Natural killer cell (primary cell): ENCODE measurements at places on chromosomes 16 and 17.

- DNase-seq: peak; percentile 65
Measured at GRCh38 chr16:46830417-46830901, 521 bp downstream of the C16orf87 start.

GRCh38 chr17:28405632-28406472 lies at the start of gene SLC46A1:
TSS of gene SLC46A1 (minus strand) at chr17:28406212. CDS start at chr17:28406114, 98 bp downstream.
- DNase-seq: peak; percentile 39

DNA sequence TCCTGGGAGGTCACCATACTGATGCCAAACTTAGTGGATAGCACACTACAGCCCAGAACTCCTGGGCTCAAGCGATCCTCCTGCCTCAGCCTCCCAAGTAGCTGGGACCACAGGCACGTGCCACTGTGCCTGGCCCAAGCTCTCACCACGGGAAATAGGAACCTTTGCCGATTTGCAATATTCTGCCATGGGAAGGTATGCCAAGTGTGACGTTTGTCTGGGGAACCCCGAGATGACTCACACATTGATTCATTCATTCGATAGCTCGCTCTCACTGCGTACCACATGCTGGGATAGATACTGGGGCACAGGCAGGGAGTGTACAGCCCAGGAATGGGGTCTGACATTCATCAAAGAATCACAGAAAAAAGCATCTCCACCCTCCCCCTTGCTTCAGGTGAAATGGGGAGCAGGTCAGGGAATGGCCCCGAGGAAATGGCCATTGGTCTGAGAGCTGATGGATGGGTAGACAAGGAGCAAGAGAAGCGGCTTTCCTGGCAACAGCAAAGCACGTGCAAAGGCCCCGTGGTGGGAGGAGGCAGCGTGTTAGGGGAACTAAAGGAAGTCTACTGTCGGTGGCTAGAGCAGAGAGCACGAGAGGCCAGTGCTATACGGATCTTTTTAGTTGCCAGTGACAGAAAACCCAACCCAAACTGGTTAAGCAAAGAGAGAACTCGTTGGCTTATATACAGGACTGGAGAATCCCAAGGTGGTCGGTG lies 44.1 kb downstream of the DNAH17 start:
- DNase-seq: no peak

GRCh38 chr17:63001689-63002394 lies 35.8 kb downstream of the TANC2 start:
- DNase-seq: no peak

GRCh38 chr17:72387487-72387886 lies 266.7 kb downstream of the SOX9 start:
- DNase-seq: no peak

DNA sequence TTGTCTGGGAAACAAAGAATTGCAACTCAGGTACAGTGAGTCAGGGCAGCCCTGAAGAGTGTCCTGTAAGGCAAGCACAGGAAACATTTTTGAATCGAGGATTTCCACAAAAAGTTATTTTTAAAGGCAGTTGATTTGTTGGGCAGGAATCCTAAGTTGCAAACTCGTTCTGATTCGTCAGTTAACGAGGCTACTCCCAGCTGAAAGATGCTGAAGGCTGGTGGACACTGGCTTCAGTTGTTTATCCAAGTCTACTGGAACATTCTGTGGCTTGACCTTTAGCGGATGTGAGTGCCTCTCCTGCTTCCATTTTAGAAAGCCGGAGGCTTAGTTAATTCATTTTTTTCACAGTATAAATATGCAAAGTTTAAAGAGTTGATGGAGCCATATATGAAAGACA lies 84.2 kb downstream of the KCNJ12 start:
- no peak for DNase-seq

- no peak for DNase-seq
Measured at GRCh38 chr16:9874219-9874618, 308.0 kb downstream of the GRIN2A start.

DNA sequence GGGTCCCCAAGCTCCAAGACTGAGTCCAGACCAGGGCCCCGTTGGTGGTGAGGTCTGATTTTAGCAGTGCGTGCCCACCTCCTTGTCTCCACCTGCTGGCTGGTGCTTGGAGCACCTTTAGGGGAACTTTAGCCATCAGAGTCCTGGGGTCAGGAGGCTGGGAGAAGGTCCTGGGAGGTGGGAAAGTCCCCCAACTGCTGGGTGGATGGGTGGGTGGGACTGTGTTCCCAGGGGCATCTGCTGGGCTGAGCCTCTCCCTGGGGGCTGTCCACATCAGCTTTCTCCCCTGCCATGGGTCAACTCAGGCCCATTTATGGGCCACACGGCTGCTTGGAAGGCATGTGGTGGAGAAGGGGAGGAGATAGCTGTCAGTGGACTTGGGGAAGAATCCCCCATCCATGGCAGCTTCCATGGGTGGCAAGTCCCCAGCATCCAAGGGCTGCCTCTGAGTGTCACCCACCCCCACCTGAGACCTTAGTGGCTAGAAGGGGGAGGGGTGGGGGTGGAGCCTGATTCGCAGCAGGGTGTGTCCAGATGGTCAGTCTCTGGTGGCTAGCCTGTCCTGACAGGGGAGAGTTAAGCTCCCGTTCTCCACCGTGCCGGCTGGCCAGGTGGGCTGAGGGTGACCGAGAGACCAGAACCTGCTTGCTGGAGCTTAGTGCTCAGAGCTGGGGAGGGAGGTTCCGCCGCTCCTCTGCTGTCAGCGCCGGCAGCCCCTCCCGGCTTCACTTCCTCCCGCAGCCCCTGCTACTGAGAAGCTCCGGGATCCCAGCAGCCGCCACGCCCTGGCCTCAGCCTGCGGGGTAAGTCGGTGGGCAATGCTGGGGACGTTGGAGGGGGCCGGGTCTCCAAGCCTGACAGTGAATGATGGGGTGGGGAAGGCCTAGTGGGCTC lies at the start of gene TRPV2:
TSS of gene TRPV2 (plus strand) at position 541 of the 894 bp plus-strand sequence. CDS start 2,098 bp downstream, outside the sequence.
- DNase-seq: peak; percentile 44

DNA sequence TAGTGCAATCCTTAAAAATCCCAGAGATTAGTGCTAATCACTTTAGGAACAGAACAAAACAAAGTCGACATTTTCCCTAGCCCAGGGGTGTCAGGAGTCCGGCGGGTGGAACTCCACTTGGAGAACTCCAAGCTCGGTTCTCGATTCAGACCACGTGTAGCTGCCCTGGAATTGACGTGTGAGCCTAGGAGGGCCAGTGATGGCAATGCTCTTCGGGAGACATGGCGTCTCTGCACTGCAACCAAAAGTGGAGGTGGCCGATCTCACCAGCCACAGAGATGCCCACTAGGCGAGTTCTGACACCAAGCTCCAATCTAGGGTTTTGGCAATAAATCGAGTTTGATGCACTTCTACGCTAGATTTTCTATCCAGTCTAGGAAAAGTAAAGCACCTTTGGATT lies 17.6 kb downstream of the MAP1LC3B start:
- DNase-seq: no peak

DNA sequence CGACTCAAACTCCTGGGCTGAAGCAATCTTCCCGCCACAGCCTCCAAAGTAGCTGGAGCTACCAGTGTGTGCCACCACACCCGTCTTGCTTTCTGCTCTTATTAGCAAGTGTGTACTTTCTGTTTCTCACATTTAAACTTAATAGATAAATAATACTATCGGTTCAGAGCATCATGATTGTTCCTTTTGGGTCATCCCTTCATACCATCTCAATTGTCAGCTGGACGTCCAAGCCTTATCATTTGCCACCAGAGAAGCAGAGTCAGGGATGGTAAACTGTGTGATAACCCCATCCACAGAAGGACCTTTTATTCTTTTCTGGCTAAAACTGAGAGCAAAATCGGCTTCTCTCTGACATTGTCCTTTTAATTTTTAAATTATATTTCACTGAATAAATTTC lies 279.8 kb upstream of the GOT2 start:
- no peak for DNase-seq

- no peak for DNase-seq
Measured at GRCh38 chr16:48971571-48972077, 310.0 kb downstream of the CBLN1 start.

DNA sequence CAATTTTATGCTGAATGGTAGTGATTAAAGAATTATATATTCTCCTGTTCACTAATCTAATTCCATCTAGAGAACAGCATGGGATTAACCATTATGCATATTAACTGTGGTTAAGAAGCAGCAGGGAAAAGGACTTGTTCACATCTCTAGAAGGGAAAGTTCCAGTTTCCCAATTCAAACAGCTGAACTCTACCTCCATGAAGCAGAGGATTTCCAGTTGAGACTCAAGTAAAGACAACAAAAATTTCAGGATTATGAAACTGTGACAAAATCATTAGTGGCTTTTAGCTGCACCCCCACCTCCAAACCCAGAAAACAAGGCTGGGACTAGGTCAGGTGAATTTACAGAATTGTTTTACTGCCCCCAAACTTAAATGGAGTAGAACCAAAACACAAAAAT lies 73.6 kb downstream of the USP32 start:
- no peak for DNase-seq

GRCh38 chr17:68482576-68483041 lies 25.3 kb upstream of the WIPI1 start:
- no peak for DNase-seq

GRCh38 chr17:43416998-43417890 lies 18.5 kb downstream of the ARL4D start:
- DNase-seq: no peak

- no peak for DNase-seq
Measured at GRCh38 chr16:56629531-56629930, 2.9 kb upstream of the MT1M start.

GRCh38 chr17:39659279-39660010 lies 5.7 kb upstream of the TCAP start:
- DNase-seq: no peak

DNA sequence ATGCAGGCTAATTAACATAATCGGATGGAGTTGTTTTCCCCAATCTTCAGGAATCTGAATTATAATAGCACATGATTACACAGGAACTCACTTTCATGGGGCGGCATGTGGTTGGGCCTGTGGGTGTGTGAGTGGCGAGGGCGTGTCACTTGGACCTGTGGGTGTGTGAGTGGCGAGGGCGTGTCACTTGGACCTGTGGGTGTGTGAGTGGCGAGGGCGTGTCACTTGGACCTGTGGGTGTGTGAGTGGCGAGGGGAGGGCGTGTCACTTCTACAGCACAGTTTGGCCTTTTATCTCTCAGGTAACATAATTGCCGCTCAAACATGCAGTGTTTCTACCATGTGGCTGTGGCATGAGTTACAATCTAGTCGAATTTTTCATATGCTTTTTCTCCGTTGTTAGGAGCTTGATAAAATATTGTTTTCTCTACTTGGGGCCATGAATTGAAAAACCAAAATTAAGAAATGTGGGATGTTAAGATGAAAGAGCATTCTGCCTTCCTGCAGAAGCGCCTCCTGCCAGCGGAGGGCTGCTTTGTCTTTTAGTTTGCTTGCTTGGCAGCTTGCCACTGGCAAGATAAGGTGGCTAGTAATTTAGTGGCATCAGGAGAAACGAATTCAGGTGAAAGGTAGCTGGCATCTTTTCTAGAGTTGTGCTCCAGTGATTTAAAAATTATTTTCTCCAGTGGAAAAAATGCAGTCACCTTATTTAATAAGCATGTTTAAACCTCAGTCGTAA lies 36.2 kb downstream of the USP10 start:
- peak; percentile 64 for DNase-seq

DNA sequence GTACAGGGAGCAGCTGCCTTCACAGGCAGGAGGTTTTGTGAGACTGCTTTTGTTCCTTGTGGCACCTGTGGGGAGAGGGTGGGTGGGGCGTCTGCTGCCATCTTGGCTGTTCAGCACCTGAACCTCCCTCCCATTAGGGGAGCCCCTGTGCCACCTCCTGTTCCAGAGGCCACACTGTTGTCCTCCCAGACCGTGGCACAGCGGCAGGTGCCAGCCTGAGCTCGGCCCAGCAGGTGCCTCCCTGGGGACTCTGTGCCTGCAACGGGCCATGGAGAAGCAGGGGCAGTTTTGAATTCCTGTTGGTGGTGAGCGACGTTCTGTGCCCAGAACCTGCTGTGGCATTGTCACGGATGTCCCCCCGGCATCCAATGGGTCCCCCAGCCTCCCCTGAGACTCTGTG lies 9.9 kb downstream of the LGALS3BP start:
- DNase-seq: no peak
